ENCODE measurements at places on chromosomes 1 and 21. TPM values are rescaled to one million over a fixed set of nuclear protein-coding genes. Genes with fewer than 3 reads are reported as not detected.
A peak's percentile ranks its signal among the peaks of the same experiment; 100 is the strongest.

DNA sequence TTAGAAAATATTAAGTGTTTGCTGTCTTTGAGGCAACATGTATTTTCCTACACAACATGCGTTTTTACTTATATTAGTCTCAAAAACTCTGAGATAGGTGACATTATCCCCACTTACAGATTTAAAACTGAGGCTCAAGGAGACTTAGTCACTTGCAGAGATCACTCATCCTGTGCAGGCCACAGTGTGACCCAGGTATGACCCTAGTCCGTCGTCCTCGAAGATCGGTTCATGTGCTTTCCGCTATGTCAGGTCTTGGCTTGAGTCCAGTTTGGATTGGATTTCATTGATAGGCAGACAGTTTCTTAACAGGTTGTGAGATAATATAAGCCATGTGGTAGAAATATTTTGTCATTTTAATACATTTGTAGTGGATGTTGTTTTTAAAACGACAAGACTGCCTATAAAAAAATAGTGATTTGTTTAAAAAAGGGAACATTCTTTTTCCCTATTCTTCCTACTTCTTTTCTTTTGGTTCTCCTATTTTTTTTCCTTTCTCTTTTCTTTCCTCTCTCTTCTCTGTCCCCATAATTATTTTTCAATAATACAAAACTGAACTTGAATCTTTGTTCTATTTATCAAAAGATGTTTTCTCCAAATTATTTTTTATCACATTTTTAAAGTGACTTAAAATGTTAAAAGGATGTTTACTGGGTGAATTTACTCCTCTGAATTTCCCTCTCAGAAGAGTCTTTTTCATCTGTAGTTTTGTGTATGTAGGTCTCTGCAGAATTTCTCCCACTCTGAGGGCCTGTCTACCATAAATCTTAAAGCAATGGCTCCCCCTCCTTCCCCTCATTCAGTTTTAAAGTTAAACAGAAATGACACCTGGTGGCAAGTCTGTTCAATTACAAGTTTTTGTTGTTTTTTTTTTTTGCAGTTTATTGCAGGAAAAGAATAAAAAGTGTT, 81.8 kb downstream of the PHTF1 start:
- peaks cover 5% of the 10 kb centered on the region for H3K4me1 ChIP-seq
- no peaks in the 10 kb centered on the region for H3K27me3 ChIP-seq
- H3K27ac ChIP-seq: no peak overlapping the region
- DNase-seq: peak; percentile 44
- no peaks in the 10 kb centered on the region for H3K36me3 ChIP-seq

DNA sequence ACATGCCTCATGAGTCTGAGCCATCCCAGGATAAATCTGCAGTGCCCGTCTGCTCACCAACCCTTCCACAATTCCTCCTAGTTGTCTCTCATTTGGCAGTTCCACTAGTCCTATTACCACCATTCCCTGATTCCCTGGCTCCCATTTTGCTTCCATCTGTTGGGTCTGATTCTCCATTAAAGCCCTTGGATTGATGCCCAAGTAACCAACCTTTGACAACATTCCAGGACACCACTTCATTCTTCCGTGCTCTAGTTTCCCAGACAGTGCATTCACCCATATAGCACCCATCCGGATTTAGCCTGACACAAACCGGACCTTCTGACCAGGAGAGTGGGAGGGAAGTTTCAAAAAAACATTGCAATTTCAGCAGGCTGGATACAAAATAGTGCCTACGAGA, 189.4 kb upstream of the PALMD start:
- no peaks in the 10 kb centered on the region for H3K36me3 ChIP-seq
- H3K4me1 ChIP-seq: no peaks in the 10 kb centered on the region
- DNase-seq: no peak

- H3K4me1 ChIP-seq: no peaks in the 10 kb centered on the region
- H3K36me3 ChIP-seq: no peaks in the 10 kb centered on the region
- no peaks in the 10 kb centered on the region for H3K27me3 ChIP-seq
- no peak overlapping the region for H3K4me3 ChIP-seq
- no peak overlapping the region for H3K27ac ChIP-seq
These were observed 83.9 kb downstream of the CRB1 start for GRCh38 chr1:197351821-197352440.

DNA sequence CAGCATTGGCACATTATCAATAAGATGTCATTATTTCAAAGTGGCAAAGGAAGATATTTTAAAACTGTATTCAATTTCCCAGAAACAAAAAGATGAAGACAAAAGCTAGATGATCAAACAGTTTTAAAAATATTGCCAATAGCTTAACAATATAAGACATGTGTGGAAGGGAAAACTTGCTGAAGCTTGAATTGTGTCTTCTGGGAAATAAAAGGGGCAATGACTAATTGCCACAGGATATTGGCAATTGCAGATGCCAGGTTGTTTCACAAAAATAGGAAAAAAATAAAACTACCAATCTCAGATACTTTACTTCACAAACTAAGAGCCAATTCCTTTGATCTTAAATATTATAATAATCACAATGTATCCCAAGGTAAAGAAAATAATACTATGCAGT, 679.8 kb upstream of the ADAMTS5 start:
- no peaks in the 10 kb centered on the region for H3K36me3 ChIP-seq
- no peaks in the 10 kb centered on the region for H3K27me3 ChIP-seq
- no peak overlapping the region for H3K27ac ChIP-seq
- no peak overlapping the region for H3K4me3 ChIP-seq
- H3K4me1 ChIP-seq: no peaks in the 10 kb centered on the region

The FAM72C gene
- 9.5 TPM for total RNA-seq

- H3K4me3 ChIP-seq: no peak overlapping the region
- H3K27ac ChIP-seq: no peak overlapping the region
- H3K36me3 ChIP-seq: no peaks in the 10 kb centered on the region
- H3K27me3 ChIP-seq: no peaks in the 10 kb centered on the region
- peaks cover 7% of the 10 kb centered on the region for H3K4me1 ChIP-seq
These were observed 86.4 kb downstream of the KCNK1 start for GRCh38 chr1:233700338-233700737.

DNA sequence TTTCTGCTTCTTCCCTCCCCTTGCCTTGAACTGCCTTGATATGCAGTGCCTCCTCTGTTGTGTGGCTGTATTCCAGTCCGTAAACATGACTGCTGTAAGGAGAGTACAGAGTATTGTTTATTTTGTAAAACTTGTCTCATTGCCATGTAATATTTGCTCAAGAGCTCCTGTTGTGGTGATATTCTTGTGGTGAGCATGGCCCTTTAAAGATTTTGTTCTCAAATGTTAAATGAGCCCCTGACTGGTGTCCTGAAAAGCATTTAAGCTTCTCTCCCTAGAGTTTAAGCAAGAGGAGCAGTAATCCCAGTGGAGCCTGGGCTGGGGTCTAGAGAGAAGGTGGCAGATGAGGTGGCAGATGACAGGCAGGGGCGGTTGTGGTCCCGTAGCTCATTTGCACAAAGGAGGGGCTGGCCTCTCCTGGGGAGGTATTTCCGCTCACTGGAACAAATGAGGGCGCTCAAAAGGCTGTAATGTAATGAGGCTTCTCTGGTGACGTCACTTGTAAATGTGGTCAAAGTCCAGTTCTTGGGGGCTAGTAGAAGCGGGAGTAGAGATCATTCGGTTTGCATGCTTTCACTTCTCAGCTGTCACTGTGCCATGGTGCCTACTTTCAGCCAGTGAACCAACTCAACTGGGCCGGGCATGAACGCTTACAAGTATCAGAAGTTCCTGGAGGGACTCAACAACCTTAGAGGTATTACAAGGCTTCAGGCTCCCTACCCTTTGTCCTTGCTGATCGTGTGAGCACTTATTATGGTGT, 46.0 kb upstream of the MACF1 start:
- no peak overlapping the region for H3K4me3 ChIP-seq
- no peak for DNase-seq
- H3K27me3 ChIP-seq: no peaks in the 10 kb centered on the region
- H3K4me1 ChIP-seq: peaks cover 27% of the 10 kb centered on the region
- H3K27ac ChIP-seq: no peak overlapping the region

The DIRAS3 gene
- total RNA-seq: 1.9 TPM

- H3K27ac ChIP-seq: peak overlapping the region; percentile 3
- peaks cover 21% of the 10 kb centered on the region for H3K4me1 ChIP-seq
- DNase-seq: peak; percentile 26
- no peak overlapping the region for H3K4me3 ChIP-seq
- H3K36me3 ChIP-seq: peaks cover 4% of the 10 kb centered on the region
- H3K27me3 ChIP-seq: no peaks in the 10 kb centered on the region
These were observed 16.7 kb downstream of the RAB3B start for GRCh38 chr1:51973587-51974474.

All from HCT116 (cell line).